ENCODE measurements at places on chromosomes 6 and 20. TPM values are rescaled to one million over a fixed set of nuclear protein-coding genes. Genes with fewer than 3 reads are reported as not detected.

HUS1B gene
- 1.0 TPM for total RNA-seq

SCAF8 gene
- 38.6 TPM for total RNA-seq

C2 gene
- total RNA-seq: 1.1 TPM

PSMA7 gene
- total RNA-seq: 431 TPM

IRF4 gene
- 1.3 TPM for total RNA-seq

ENPP1 gene
- total RNA-seq: 0.22 TPM

RNF8 gene
- total RNA-seq: 28.5 TPM

GRCh38 chr20:17992847-17993513 lies 24.2 kb downstream of the MGME1 start:
- H3K27me3 ChIP-seq: no peaks in the 10 kb centered on the region
- H3K4me1 ChIP-seq: no peaks in the 10 kb centered on the region
- H3K27ac ChIP-seq: peak overlapping the region; percentile 28
- DNase-seq: no peak
- no peak overlapping the region for H3K4me3 ChIP-seq

DNA sequence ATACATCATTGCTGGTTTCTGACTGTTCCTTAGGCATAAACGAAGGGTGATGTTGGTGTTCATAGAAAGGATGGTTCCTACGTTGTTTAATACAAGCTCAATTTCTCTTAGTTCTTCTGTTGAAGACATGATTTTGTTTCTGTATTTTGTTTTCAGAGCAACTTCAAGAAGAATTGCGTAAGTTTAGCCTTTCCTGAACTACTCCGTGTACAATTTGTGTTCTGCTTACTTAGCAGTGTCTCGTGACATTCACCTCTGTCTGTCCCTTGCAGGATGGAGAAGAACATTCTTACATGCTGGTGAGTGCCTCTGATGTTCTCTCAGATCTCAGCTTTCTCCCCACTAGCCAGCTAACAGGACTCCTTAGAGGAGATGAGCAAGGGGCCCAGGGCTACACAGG lies 7.6 kb downstream of the BTN2A2 start:
- H3K36me3 ChIP-seq: 0 out of 3 replicates have a peak, but pooled peaks cover 2% of the 10 kb centered on the region
- H3K27ac ChIP-seq: no peak overlapping the region
- peaks cover 8% of the 10 kb centered on the region for H3K4me1 ChIP-seq
- DNase-seq: no peak

- H3K36me3 ChIP-seq: no peaks in the 10 kb centered on the region
- no peak overlapping the region for H3K4me3 ChIP-seq
These were observed 14.0 kb downstream of the NRN1 start for GRCh38 chr6:5992551-5993225.

- H3K4me1 ChIP-seq: peaks cover 17% of the 10 kb centered on the region
- H3K27me3 ChIP-seq: no peaks in the 10 kb centered on the region
- no peaks in the 10 kb centered on the region for H3K36me3 ChIP-seq
- H3K4me3 ChIP-seq: no peak overlapping the region
- no peak overlapping the region for H3K27ac ChIP-seq
These were observed 3.2 kb upstream of the CHD6 start for GRCh38 chr20:41621421-41621820.

DNA sequence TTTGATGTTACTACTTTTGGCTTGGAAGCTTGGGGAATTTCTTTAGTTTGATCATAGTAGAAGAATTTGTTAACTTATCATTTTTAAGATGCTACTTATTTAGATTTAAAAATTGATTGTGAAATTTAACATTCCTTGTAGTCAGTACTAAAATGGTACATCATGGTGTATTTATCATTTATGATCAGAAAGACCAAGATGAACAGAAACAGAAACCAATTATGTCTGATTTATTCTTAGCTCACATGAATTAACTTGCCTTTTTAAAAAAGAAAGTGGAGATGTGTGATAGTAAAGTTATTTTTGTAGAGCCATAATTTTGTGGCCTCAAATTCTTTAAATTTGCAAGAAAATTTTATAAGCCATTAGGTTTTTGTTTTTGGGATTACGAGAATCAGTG lies 77.6 kb downstream of the LIN28B start:
- H3K36me3 ChIP-seq: peaks cover 5% of the 10 kb centered on the region
- DNase-seq: no peak
- no peak overlapping the region for H3K4me3 ChIP-seq
- H3K4me1 ChIP-seq: 0 out of 3 replicates have a peak, but pooled peaks cover 3% of the 10 kb centered on the region
- H3K27me3 ChIP-seq: no peaks in the 10 kb centered on the region

DNA sequence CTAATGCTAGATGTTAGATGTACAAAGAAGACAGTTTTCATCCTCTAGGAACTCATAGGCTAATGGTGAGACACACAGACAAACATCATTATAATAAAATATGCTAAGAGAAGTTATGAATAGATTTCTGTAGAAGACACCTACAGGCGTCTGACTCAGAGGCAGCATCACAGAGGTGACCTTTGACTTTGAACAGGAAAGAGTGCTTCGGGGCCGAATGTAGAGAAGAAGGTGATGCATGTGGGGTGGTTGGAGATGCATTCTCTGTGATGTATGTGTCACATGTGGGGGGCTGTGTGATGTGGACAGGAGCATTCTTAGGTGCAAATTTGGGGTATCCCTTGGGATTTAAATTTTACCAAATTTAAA lies 6.8 kb downstream of the GUCA1A start:
- peaks cover 24% of the 10 kb centered on the region for H3K4me1 ChIP-seq
- no peak overlapping the region for H3K27ac ChIP-seq
- H3K36me3 ChIP-seq: no peaks in the 10 kb centered on the region
- no peak for DNase-seq
- no peak overlapping the region for H3K4me3 ChIP-seq

DNA sequence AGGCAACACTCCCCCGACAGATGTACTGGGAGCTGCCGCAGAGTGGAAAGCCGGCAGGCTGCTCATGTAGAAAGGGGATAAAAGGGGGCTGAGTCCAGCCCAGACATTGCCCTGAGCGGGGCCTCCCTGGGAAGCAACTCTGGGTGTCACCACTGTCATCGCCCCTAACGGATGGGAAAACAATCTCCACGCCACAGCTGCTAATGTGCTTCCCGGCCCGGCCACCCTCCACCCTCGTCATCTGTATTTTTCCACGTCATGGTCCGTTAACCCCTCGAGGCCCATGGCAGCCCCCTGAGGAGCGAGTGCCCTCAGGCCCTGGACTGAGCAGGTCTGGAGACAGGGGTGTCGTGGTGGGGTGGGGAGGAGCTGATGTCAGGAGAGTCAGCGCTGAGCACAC lies 227.4 kb downstream of the DLL1 start:
- H3K36me3 ChIP-seq: no peaks in the 10 kb centered on the region
- H3K27me3 ChIP-seq: peaks cover 52% of the 10 kb centered on the region

DNA sequence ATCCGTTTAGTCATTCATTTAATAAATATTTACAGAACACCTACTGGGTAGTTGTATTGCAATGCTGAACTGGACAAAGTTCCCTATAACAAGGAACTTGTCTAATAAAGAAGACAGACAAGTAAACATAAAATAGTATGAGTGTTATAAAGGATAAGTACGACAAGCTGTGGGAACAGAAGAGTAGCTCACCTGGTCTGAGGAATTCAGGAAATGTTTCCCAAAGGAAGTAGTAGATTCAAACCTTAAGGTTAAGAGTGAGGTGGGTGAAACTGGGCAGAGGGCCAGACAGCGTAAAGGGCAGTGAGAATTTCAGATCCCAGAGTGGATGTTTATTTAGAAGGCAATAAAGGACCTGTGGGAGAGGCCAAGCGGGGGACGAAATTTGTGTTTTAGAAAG lies 72.3 kb upstream of the CD2AP start:
- H3K4me3 ChIP-seq: no peak overlapping the region
- H3K27ac ChIP-seq: no peak overlapping the region
- no peak for DNase-seq
- H3K27me3 ChIP-seq: no peaks in the 10 kb centered on the region

GRCh38 chr6:20826378-20826777 lies 292.1 kb downstream of the CDKAL1 start:
- H3K27me3 ChIP-seq: no peaks in the 10 kb centered on the region
- no peak overlapping the region for H3K4me3 ChIP-seq
- H3K36me3 ChIP-seq: no peaks in the 10 kb centered on the region
- H3K27ac ChIP-seq: no peak overlapping the region
- no peaks in the 10 kb centered on the region for H3K4me1 ChIP-seq

- H3K36me3 ChIP-seq: no peaks in the 10 kb centered on the region
- H3K4me1 ChIP-seq: no peaks in the 10 kb centered on the region
- H3K27ac ChIP-seq: no peak overlapping the region
- 0 out of 3 replicates have a peak, but pooled peaks cover 3% of the 10 kb centered on the region for H3K27me3 ChIP-seq
These were observed 65.5 kb downstream of the NRN1 start for GRCh38 chr6:5941188-5941587.

DNA sequence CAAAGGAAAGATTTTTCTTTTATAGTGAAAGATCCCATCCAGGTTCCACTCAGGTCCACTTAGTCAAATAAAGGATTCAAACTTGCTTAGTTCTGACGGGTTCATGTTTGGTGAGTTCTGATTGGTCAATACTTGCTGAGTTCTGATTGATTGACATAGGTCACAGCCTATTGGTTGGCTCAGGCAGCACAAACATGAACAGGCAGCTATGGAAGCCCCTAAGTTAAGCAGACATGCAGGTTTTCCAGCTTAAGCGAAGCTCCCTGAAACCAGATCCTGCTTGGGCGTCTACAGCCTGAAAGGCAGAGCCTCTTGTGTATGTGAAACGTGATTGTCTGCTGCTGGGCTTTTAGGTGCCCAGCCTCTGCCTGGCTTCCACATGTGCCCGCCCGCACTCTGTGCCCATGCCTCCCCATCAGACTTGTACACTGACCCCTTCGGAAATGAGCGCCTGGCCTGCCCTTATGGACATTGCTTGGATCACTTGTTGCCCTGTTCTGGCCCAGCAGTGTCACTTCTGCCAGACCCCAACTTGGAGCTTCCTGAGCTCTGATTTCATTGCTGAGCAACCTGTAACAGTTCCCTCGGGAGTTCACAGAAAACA lies 45.4 kb upstream of the ECI2 start:
- no peaks in the 10 kb centered on the region for H3K4me1 ChIP-seq
- no peak overlapping the region for H3K4me3 ChIP-seq
- H3K27ac ChIP-seq: no peak overlapping the region
- peak; percentile 56 for DNase-seq

DNA sequence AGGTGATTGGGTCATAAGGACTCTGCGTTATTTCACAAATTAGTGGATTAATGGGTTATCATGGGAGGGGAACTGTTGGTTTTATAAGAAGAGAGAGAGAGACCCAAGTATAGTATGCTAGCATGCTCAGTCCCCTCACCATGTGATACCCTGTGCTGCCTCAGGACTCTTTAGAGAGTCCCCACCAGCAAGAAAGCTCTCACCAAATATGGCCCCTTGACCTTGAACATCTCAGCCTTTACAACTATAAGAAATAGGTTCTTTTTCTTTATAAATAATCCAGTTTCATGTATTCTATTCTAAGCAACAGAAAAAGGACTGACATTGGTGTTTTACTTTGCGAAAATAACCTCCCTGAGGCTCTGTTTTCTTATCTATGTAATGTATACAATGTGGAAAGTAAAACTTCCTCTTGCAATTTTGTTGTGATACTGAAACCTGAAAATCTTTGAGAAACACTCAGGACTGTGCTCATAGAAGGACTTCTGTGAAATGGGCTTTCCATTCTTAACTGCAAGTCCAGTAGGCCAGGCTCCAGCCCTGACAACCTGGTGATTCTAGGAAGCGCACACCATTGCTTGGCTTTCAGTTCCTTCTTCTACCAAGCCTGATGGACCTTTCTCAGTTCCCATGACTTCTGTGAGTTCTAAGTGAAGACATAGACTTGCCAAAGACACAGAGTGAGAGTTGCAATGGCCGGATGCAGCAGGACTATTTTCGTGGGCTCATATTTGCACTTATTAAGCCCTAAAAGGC lies 21.9 kb downstream of the SIRPD start:
- H3K4me1 ChIP-seq: no peaks in the 10 kb centered on the region
- H3K27ac ChIP-seq: no peak overlapping the region
- H3K36me3 ChIP-seq: no peaks in the 10 kb centered on the region
- no peak for DNase-seq
